ENCODE measurements at places on chromosomes 3 and 15.

DNA sequence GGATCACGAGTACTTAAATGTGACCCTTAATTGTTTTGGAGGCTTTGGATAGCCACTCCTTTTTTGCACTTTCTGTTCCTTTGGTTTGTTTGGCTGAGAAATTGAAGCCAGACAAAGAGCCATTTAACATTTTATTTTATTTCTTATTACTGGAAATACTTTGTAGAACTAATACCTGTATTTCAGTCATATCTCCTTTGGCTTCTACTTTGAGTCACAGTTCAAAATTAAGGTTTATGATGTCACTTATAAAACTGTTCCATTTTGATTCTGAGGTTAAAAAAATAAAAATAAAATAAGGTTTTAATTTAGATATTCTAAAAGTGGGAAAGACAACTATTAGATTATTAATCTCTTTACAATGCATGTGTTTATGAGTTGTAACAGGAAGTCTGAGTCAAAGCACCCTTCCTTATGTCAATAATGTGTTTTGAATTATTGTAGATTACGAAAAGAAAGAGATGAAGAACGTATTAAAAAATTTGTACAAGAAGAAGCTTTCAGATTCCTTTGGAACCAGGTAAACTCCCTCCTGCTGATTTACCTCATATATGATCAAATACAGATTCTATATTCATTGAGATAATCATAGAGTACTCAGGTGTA is 16.9 kb upstream of the NXPE3 start:
- peak; percentile 17 for DNase-seq

DNA sequence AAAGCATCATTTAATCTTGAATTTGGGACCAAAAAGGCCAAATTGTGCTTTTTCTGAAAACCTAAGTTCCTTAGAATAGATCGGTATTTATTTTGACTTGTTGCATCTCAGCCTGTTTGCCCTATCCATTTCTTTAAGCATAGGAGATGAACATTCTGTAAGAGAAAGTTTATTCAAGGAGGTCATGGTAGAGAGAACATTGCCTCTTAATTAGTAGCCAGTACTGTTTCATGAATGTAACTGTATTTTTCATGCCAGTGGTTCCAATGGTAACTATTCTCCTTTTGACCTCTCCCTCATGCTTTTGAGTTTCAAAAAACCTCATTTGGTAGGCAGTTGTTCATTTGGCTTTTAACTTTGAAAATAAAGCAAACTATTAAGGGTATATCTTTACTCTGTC is 55.4 kb downstream of the ARMC8 start:
- DNase-seq, result no peak

DNA sequence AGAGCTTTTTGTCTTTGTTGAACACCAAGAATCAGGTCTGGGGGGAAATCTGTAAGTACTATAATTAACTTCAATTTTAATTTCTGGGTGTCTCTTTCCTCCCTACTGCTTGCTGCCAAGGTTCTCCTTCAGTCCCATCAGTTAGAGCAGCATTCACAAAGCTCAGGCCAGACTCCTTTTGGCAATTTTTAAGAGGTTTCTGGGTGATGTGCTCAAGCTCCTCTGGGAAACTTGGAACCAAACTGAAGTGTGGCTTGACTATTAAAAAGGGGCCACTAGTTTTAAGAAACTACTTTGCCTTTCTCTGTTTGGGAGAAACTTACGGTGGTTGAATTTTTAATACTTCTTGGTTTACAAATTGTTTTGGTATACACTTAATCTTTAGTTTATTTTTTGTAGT is 227.7 kb upstream of the SOX2 start:
- no peak for DNase-seq

DNA sequence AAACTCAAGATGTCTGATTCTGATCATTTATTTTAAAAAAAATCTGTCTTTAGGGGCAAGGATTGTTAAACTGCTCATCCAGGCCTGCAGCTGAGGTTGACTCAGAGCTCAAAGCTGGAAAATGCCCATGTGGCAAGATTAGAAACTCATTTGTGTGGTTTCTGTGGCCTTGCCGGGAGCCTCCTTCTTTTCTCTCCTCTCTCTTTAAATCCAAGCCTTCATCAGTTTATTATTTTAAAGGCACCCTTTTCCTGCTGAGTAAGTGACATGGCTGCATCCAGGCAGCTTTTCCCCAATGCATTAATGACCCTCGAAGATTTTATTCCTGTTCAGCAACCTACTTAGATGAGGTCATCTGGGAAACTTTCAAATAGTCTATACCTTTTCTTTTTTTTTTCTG is 221.3 kb upstream of the CDIN1 start:
- peak; percentile 95 for DNase-seq

GRCh38 chr15:89690276-89691218 is at the start of the genes PEX11A and WDR93:
Gene PEX11A, minus strand, starts transcription at chr15:89690754. Its CDS starts 122 bp downstream, at chr15:89690632.
Gene WDR93, plus strand, starts transcription at chr15:89690811. Its CDS starts 10,936 bp downstream, at chr15:89701747.
- DNase-seq, result peak; percentile 58

GRCh38 chr3:12741209-12741608 is 17.9 kb downstream of the TMEM40 start:
- no peak for DNase-seq
